PC-3 (cell line): ENCODE measurements at places on chromosomes 4 and X. TPM values are rescaled to one million over a fixed set of nuclear protein-coding genes. Genes with fewer than 3 reads are reported as not detected.
A peak's percentile ranks its signal among the peaks of the same experiment; 100 is the strongest.

GRCh38 chrX:77953302-77953701 lies 16.1 kb downstream of the PGAM4 start:
- no peak for DNase-seq

- DNase-seq, result no peak
Measured at GRCh38 chr4:3497523-3498389, 34.5 kb downstream of the LRPAP1 start.

DNA sequence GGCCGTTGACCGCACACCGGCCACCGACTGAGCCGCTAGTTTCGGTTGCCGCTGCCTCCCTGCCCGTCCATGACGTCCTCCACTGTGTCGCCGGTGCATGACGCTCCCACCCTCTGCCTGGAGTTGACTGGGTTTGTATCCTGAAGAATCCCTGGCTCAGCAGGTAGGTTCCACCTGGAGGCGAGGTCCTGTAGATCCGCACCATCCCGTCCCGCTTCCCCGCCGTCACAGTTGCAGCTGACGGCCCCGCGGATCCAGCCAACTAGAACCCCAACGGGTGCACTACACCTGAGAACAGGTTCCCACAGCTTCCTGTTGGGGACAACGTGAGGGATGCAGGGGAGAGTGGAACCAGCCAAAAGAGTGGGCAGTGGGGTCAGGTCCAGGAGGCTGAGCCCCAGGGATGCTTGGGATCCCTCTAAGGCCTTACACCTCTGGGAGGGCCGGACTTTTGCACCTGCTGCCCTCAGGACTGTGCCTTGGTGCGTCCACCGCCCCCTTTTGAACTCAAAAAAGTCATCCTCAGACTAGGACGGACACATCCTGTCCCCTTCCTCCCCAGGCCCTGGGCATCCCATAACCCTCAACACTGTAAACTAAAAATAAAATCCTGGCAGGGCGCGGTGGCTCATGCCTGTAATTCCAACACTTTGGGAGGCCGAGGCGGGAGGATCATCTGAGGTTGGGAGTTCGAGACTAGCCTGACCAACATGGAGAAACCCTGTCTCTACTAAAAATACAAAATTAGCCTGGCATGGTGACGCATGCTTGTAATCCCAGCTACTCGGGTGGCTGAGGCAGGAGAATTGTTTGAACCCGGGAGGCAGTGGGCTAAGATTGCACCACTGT lies 1.1 kb upstream of the SLBP start:
- DNase-seq, result no peak

GRCh38 chrX:93422693-93423092 lies 250.7 kb downstream of the NAP1L3 start:
- DNase-seq, result peak; percentile 58

MAB21L2 gene
- not detected in 2 replicates for total RNA-seq

DNA sequence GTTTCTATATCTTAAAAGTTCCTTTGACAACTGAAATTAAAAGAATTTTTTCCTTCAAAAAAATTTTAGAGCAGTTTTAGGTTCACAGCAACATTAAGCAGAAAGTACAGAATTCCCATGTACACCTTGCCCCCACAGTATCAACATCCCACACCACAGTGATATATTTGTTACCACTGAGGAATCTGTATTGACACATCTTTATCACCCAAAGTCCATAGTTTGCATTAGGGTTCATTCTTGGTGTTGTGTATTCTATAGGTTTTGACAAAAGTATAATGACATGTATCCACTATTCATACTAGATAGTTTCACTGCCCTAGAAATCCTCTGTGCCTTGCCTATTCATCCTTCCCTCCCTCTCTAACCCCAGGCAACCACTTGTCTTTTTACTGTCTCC lies 43.7 kb downstream of the FNIP2 start:
- no peak for DNase-seq

DNA sequence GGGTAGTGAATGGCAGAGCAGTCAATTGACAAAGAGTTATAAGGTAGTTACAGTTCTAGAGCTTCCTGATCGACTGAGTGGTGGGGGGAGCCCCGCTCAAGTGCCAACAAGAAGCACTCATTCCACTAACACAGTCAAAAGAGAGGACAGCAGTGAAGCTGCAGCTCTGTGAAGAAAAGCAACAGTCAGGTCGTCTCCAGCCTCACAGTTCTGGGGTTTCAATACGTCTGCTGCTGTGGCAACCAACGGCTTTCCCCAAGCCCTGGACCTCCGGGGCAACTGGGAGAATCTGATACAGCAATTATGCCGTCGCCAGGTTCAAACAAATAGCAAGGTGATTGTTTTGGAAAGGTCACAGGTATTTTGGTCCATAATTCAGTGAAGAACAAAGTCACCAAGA lies 30.8 kb downstream of the GPM6B start:
- no peak for DNase-seq

DNA sequence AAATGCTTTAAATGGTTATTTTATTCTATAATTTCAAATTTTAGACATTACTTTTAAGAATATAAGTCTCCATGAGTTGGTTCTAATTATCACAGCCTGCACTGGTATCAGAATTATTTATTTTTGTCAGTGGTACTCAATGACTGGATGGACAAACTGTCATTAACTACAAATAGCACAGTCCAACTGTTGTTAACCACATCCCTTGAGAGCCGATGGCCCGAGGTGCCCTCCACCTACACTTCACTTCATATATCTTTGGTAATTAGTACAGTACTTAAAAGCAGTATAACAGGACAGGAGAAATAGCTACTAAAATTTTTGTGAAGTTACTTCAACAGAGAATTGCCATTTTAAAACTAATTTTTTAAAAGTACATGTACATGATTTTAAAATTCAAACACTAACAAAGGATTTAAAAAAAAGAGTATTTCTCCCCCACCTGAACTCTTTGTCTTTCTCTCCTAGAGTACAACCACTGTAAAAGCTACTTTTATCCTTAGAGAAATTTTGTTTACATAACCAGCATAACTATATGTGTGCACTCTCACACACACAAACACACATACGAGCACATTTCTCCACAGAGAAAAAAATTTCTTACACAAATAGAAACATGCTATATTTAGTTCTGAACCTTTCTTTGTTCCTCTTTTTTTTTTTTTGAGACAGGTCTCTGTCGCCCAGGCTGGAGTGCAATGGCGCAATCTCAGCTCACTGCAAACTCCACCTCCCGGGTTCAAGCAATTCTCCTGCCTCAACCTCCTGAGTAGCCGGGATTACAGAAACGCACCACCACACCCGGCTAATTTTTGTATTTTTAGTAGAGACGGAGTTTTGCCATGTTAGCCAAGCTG lies 6.5 kb downstream of the TIFA start:
- DNase-seq, result no peak

EGFL6 gene
- total RNA-seq, result not detected in 2 replicates

GRCh38 chrX:130896026-130896425 lies 7.0 kb downstream of the ENOX2 start:
- DNase-seq, result no peak

TREX2 gene
- total RNA-seq, result 1.4 and 4.7 TPM in 2 replicates

GAGE12C gene
- not detected in 2 replicates for total RNA-seq

- no peak for DNase-seq
Measured at GRCh38 chrX:135396566-135396965, 25.2 kb upstream of the SMIM10L2A start.

GRCh38 chr4:172842779-172843178 lies 325.8 kb upstream of the GALNT7 start:
- no peak for DNase-seq

DNA sequence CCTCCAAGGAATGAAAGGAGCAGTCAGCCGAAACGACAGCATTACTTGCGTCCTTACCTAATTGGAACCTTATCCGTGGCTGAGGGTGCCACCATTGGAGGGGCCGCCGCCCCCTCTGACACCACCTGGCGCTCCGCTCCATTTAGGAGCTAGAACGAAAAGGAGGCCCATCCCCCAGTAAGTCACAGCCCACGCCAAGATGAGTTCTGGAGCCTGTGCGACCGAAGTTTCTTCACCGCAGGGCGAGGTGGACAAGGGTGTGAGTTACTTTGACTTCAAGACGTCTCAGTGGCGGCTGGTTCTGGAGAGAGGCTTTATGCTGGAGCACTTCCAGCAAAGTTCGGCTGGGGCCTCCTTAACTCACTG lies 729 bp upstream of the IRF2 start:
- DNase-seq, result peak; percentile 34

- no peak for DNase-seq
Measured at GRCh38 chr4:122823476-122823875, 3.2 kb upstream of the FGF2 start.

DNA sequence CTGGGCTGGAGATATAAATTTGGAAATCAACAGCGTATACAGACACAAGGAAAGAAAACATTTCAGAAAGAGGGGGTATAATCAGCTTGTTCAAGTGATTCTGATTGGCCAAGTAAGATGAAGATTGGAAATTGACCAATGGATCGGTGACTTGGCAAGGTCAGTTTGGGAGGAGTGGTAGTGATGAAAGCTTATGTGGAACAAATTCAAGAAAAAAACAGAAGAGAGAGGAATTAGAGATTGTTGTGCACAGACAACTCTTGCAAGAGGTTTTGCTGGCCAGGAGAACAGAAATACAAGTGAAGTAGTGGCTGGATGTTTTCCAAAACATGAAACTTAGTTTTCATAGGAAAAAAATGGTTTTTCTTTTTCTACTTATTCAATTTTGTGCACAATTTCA lies 16.3 kb downstream of the CD38 start:
- DNase-seq, result no peak

DNAAF6 gene
- total RNA-seq, result not detected in 2 replicates

- no peak for DNase-seq
Measured at GRCh38 chr4:13778367-13778766, 150.8 kb upstream of the BOD1L1 start.

DNA sequence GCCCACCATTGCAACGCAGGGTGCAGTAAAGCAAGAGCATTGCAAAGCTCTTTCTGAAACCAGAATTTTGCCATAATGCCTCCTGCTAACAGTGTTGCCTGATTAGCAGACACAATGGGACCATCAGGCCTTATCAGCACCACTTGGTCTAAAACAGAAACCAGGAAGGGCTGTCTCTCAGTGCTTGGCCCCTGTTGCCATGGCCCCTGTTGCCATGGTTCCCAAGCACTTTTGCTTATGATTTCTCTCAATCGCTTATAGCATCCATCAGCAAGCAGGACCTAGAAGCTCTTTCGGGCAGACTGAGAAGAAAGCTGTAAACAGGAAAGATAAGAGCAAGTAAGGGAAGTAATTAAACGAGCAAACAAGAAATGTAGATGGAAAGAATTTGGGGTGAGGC lies 36.8 kb downstream of the RTL5 start:
- no peak for DNase-seq

DNA sequence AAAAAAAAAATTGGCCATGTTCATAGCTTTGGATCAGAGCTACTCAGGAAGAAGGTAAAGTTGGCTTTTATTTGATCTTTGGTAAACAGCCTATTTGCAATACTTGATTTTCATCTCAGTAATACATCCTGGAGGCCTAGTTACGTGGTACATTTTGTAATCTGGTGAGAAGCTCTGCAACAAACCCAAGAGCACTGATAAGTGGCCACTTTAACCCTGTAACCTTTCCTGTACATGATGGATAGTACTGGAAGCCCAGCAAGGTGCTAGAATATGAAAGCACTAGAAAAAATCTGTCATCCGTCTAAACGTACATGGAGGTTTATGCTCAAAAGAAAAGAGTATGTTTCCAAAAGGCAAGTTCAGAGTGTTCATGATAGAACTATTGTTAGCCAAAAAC lies 88.3 kb upstream of the BMP2K start:
- no peak for DNase-seq

DNA sequence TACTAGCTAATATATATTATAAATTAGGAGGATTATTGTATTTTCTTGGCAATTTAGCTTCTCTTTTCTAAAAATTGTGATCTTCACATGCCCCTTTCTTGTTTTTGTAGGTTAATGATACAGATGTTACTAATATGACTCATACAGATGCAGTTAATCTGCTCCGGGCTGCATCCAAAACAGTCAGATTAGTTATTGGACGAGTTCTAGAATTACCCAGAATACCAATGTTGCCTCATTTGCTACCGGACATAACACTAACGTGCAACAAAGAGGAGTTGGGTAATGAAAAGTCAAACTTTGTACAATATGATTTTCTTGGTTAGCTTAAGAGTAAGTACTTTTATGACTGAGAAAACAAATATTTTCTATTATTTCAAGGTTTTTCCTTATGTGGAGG lies 74.1 kb downstream of the SLC10A6 start:
- no peak for DNase-seq

DNA sequence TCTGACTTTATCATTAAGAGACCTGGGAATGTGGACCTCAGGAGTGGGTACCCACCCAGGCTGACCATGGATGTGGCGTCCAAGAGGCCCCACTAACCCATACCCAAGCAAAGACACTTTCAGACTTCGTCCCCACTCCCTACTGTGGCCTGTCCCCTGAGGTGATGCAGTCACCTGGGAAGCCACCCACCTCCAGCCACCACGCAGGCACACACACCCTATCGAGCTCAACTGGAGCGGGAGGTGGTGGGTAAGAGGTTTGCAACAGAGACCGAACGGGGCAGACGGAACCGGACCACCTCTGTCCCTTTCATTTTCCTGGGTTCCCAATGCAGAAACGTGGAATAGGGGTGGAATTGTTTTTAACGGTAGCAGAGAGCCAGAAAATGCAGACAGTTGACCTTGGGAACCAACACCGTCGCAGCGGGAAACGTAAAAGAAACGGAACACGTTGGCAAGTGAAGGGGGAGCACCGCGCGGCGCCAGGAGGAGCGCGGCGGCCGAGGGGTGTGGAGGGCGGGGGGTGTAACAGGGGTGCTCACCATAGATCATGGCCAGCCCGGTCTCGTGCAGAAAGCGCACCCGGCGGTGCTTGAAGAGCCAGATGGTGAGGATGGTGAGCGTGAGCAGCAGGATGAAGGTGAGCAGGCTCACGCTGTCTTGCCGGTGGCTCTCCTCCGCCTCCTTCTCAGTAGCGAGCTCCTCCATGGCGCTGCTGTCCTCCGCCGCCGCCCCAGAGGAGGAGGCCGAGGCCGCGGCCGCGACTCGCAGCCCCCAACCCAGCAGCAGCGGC lies 559 bp downstream of the SLC9A7 start:
- peak; percentile 10 for DNase-seq

- DNase-seq, result no peak
Measured at GRCh38 chr4:70681704-70682103, 6.6 kb upstream of the UTP3 start.

PPP4R3C gene
- total RNA-seq, result not detected in 2 replicates

- DNase-seq, result peak; percentile 39
Measured at GRCh38 chr4:58809366-58809765, 1699.2 kb upstream of the IGFBP7 start.

DNA sequence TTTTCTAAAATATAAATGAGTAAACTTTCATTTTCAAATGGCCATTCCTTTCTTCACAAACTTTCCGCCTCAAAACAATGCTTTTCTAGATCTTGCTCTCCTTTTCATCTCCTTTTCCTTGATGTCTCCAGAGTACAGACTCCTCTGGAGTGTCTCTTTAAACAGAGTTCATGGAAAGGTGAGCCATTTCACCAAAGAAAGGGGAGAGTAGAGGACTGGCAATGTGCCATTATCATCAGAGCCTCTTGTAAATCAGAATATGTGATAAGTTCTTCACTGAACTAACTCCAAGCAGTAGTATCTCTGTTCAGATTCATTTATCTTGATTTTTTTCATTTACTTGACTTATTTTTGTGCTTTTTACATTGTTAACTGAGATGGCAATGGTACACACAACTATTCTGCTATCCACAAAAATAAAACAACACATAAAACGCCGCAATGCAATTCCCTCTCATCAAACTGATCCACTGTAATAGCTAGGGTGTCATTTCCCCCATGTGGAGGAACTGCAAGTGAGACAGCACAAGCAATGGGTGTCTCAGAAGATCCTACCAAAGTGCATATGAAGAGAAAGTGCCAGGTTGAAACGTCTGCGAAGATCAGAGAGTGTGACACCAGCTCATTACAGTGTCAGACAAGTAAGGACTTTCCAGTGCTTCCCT lies 125.4 kb downstream of the RASL11B start:
- no peak for DNase-seq

DUSP21 gene
- total RNA-seq, result not detected in 2 replicates

CYBB gene
- total RNA-seq, result 0.40 and 0.46 TPM in 2 replicates

- DNase-seq, result peak; percentile 69
Measured at GRCh38 chr4:141807103-141807891, 170.9 kb downstream of the IL15 start.
